ENCODE measurements at places on chromosomes 1 and 21.

DNA sequence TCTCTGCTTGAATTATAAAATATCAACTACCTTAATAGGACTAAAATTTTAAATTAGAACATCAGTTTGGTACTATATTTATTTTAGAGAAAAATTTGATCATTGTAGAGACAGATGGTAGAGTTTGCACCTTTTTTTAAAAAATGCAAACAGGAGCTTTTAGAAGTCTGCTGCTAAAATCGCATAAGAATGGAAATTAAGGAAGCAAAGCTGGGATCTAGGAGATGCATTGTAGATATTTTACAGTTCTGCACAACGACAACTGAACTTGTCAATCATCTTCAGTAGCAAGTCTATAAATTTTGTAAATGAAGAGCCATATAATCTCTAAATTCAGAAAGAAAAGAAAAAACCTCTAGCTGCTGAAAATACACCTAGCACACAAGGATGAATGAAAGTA, 185.6 kb upstream of the KCNK2 start:
- no peak for DNase-seq

DNA sequence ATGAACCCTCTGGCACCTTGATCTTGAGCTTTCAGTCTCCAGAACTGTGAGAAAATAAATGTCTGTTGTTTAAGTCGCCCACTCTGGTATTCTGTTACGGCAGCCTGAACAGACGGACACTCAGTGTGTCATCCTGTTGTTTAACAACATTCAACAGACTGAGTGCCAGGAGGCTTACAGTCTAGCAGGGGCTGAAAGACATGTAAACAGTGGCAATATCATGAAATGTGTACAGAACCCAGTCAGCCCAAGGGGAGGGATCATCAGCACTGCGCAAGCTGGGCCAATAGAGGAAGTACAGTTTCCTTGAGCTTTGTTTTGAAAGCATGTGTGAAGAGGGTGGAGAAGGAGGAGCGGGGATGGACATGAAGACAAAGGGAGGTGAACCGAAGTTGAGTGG, 13.6 kb downstream of the DIP2A start:
- no peak for DNase-seq

GRCh38 chr1:228401782-228402640, 4.6 kb downstream of the TRIM11 start:
- no peak for DNase-seq

- no peak for DNase-seq
These were observed 384.6 kb downstream of the RRAGC start for GRCh38 chr1:38474738-38475623.

DNA sequence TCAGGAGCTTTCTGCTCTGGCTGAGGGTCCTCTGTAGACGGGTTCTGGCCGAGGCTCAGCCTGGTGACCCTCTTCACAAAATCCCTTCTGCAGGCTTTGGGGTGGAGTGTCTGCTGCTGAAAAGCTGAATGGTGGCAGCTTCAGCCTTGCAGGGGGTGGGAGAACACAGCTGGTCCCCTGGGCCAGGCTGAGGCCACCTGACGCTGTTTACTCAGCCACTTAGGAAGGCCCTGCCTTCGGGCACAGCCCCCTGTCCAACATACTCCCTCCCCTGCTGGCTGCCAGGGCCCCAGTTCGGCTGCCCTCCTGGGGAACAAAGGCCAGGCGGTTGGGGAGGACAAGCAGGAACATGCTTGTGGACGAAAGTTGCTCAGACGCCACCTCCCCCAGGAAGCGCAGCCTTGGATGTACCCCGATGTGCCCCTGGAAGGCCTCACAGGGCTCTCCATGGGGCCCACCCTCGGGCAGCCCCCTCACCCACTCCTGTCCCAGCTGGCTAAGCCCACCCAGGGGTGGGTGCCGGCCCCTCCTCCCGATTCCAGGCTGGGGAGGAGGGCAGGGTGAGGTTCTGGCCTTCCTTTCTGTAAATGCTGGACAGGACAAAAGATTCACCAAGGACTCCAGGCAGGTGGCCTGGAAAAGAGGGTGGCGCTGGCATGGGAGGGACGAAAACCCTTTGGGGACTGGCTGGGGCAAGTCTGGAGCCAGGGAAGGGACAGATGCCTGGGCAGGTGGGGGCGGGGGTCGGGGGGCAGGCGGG, at the start of gene ANKRD65:
Gene ANKRD65, minus strand, starts transcription at position 130 of the 760 bp plus-strand sequence. CDS start 271 bp downstream, outside the sequence.
- DNase-seq: no peak

DNA sequence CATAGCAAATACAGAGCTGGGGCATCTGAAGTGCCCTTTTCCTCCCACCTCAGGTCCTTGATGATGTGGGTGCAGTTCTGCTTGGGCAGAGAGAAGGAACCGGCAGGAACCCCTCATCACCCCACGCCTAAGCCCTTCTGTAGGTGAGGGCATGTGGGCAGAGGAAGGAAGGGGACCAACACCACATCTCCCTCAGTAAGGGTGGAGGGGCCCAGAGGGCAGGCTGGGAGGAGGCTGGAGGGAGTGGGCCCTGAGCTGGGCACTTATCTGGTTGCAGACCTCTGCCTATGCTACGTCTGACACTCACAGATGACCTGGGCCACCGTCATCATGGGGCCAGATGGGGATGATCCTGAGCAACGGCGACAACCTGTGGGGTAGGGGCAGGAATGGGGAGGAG, 11.0 kb downstream of the ZNF687 start:
- DNase-seq: no peak

GRCh38 chr1:22824975-22825374, 114.3 kb downstream of the EPHB2 start:
- DNase-seq: no peak

GRCh38 chr1:36148821-36149236, 457 bp downstream of the TRAPPC3 start:
- DNase-seq: no peak

DNA sequence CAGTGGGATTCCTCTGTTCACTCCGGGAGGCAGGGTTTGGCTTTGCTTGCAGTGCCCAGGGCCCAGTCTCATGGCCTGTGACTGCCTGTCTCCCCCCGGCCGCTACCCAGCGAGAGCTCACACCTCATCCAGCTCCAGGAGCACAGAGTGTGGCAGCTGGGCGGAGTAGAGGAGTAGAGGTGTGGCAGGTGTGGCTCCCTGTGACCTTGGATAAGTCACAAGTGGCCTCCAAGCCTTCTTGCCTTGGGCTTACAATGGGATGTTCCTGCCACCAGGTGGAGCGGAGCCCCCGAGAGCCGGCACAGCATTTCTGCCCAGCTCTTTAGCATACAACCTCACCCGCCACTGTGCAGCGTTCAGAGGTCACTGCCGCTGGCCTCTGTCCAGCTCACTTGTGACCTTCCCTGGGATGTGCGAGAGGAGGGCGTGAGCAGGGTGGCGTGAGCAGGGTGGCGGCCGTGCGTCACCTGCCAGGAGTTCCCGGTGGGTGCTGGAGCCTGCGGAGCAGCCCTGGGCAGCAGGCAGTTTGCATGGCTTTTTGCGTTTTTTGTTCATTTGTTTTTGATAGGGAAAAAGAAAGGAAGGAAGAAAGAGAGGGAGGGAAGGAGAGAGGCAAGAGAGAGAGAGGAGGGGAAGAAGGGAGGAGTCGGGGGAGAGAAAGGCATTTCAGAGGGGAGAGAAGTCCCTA, 42.4 kb downstream of the CRYAA start:
- no peak for DNase-seq

DNA sequence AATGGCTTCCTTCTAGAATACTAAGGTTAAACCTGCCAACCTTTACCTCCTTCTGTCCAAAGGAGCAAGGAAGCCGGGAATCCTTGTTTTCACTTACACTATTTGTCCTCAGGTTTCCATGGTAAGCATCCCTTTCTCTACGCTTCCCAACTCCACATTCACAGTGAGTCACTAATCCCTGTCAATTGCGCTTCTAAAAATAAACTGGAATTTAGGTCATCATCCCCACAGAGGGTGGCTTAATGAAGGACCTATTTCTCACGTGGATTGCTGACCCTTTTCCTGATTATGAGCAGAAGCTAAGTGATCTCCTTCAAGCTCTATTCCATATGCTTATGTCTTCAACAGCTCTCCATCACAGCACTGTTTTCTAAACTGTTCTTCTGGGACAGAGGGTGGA, 39.9 kb upstream of the ABCA4 start:
- DNase-seq: no peak
